ENCODE measurements at places on chromosomes 4 and X.
A peak's percentile ranks its signal among the peaks of the same experiment; 100 is the strongest.

- DNase-seq, result peak; percentile 11
Observed at GRCh38 chrX:36445566-36445965, 526.0 kb downstream of the CFAP47 start.

- DNase-seq, result peak; percentile 44
Observed at GRCh38 chr4:159608436-159608835, 505.6 kb downstream of the RAPGEF2 start.

GRCh38 chrX:49066690-49067089, 7.1 kb downstream of the PRAF2 start:
- DNase-seq, result no peak

DNA sequence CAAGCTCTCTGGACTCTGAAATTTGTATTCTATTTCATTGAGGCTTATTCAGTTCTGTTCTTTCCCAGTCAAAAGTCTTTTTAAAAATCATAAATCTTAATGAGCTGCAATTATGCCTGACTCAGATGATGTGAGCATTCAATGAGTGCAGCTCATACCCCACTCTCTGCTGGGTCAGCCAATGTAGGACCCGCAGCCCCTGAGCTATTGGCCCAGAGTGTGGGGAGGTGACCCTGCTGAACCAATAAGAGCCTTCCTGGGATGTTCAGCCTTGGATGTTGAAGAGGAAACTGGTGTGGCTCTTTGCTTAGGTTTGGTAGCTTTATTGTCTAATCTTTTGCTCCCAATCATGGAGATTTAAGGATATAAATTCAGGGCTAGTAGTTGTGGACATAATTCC, 12.1 kb upstream of the TCEAL4 start:
- DNase-seq, result no peak

- no peak for DNase-seq
Observed at GRCh38 chr4:106806158-106806797, 229.8 kb downstream of the DKK2 start.

- no peak for DNase-seq
Observed at GRCh38 chrX:100871594-100872560, 2.3 kb downstream of the NOX1 start.

DNA sequence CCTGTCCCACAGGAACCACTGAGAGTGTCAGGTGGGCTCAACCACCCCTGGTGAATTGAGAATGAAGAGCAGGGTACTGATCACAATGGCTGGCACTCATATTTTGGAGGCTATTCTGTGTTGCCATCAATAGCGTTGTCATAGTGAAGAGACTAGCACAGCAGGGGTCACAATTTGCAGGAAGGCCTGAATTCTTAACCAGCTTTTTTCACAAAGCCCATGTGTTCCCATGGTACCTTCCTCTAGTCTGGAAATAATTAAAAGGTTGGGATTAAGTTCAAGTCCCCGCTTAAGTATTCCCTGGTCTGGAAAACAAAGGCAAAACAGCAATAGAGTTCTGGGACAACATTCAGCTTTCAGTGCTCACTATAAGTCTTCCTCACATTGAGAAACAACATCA, 1051.7 kb downstream of the C4orf33 start:
- DNase-seq, result peak; percentile 32

GRCh38 chrX:69369999-69370398, 134.1 kb upstream of the NALF2 start:
- no peak for DNase-seq

DNA sequence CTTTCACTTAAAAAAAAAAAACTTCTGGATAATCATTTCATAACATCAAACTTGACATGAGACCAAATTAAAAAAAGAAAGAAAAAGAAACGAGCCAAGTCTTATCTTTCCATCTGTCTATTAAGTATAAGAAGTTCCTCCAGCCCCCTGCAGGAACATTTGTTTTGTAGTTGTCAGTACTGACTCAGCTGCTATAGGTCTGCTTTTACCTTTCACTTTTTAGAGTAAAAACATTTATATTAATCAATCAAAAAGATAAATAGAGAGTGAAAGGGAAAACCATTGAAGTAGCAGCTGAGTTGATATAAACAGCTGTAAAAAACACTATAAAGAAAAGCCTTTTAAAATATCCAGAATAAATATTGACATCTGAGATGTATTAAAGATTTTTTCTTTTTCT, 46.1 kb downstream of the CCDC158 start:
- DNase-seq, result no peak

DNA sequence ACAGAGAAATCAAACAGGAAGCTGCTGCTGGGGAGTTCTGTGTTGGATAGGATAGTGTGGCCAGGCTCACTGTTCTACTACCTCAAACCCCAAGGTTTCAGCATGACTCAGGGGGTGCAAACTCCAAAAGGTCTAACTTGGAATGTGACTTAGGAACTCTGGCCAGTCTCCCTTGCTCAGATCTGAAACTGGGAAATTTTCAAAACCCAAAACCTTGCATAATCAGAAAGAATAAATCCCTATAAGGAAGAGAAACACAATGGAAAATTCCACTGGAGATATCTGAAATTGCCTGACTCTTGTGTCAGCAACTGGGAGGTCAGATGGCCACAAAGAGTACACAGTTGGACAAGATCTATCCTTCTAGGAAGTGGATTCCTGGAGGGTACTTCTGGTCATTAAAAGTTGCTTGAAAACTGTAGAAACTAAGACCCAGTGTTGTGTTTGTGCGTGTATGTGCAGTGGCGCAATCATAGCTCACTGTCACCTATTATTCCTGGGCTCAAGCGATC, 58.0 kb downstream of the PPEF2 start:
- no peak for DNase-seq

GRCh38 chr4:1727117-1728031, 6.1 kb downstream of the TACC3 start:
- no peak for DNase-seq

DNA sequence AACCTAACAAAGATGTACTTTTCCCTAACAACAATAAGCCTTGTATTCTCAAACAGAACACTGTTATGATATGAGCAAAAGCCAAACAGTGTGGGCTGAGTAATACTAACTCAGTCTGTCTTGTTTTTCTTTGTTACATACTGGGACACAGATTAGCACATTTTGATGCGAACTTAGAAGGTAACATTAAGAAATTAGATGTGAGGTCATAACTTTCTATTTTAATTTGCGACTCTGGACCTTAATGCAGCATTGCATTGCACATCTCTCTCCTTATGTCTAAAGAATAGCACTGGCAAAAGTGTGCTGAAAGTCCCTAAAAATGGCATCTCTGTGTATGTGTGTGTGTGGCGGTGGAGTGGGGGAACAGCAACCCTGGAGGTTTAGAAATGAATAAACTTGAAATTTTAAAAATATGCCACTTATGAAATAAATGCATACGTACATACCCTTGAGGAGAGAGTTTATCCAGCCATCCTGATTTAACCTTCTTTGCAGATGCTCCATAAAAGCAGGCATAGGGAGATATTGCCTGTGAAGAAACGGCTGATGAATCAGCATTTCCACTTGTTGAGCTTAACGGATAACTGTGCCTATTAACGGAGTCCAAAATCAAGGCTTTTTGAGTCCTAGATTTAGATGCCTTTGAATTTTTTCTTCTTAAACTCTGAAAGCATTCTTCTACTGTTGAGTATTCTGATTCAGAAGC, 34.2 kb downstream of the ARAP2 start:
- DNase-seq, result no peak

GRCh38 chrX:48911412-48912182, at the start of gene SLC35A2:
TSS of gene SLC35A2 (minus strand) at chrX:48911646. CDS start at chrX:48911636, 10 bp downstream.
- peak; percentile 92 for DNase-seq

DNA sequence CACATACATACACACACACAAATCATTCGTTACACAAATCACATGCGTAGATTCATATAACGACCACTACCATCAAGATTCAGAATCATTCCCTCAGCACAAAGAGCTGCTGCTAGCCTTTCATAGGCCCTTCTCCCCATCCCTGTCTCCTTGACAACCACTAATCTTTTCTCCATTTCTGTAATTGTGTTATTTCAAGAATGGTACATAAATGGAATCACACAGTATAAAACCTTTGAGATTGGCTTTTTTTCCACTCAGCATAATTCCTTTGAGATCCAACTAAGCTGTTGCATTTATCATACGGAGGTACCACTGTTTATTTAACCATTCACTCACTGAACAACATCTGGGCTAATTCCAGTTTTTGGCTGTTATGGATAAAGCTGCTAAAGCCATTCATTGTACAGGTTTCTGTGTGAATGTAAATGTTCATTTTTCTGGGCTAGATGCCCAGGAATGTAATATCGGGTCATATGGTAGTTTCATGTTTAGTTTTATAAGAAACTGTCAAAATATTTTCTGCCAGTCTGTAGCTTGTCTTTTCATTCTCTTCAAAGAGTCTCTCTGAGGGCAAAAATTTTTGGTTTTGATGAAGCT, 64.1 kb downstream of the USP11 start:
- peak; percentile 84 for DNase-seq

DNA sequence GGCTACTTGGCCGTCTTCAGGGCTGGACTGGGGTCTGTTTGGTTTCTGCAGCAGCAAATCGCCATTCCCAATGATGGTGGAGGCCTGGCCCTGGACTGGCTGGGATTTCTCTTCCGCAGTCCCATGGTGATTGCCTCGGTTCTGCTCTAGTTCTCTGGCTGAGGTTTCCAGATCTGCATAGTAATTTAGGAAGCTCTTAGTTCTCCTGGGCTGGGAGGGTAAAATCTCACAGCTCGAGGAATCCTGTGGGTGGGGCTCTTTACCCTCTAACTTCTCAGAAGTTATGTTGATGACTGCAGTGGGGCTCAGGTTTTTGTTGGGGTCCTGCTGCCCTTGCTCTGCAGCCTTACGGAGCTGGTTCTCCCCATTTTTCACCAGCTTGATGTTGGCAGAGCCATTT, 200.6 kb downstream of the APBB2 start:
- DNase-seq, result no peak

GRCh38 chr4:168167714-168168284, 75.5 kb downstream of the ANXA10 start:
- no peak for DNase-seq

DNA sequence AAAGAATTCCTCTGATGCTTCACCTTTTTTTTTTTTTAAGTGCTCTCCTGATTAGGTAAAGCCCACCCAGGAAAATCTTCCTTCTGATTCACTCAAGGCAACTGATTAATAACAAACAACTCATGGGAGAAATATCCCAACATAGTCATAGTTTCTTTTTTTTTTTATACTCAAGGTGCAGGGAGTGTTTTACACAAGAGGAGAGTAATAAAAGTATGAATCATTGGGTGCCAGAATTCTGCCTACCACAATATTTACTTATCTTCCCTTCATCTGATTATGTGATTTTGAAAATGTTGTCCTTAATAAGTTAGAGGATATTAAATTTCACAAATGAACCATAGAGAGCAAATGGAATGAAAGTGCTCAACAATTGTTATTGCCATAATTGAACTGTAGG, 329.9 kb downstream of the TECRL start:
- DNase-seq, result no peak

DNA sequence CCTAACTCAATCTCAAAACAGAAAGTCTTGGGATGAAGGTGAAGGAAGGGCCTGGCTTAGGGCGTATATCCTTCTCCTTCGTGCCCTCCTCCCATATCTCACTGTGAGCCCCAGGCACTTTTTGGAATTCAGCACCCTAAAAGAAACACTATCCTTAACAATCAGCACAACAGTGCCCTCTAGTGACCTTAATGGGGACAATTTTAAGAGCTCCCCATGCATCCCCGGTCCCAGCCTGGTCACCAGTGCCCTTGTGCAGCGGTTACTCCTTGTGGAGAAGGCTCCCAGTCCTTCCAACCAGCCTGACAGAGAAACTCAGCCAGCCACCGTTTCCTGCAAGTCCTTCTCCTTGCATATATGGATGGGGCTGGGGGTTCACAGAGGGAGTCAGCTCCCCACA, 4.2 kb downstream of the PAK3 start:
- peak; percentile 63 for DNase-seq

DNA sequence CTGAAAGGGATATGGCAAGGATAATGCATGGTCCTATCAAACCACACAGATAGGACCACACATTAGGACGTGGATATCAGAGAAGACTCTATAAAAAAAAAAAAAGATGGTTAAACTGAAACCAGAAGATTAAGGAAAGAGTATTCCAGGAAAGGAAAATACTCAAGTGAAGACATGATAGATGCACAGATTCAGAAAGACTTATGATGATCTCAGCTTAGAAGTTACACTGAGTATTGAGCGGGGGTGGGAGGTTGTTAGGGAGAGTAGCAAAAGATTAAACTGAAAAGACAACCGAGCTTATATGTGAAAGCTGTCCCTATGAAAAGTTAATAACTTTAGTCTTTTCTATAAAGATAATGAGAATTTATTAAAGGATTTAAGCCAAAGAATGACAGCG, 211.0 kb upstream of the EMCN start:
- no peak for DNase-seq

DNA sequence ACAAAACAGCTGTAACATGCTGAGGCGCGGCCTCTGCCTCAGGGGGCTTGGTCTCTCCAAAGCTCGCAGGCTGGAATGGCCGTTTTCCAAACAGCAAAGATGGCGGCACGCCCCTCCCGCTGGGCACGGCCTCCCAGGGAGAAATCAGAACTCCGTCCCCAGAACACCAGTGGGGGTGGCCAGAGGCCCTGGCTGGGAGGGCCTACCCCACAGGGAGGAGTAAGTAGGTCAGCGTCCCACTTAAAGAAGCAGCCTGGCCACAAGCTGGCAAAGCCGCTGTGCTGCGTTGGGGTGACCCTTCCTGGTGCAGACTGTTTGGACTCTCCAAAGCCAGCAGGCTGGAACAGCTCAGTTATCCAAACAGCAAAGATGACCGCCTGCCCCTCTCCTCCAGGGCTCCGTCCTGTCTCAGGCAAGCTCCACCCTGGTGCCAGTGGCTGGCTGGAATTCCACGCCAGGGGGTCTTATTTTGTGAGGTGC, 862.8 kb downstream of the TRIML1 start:
- DNase-seq, result no peak

GRCh38 chrX:46202733-46203514, 342.3 kb downstream of the ZNF674 start:
- no peak for DNase-seq

DNA sequence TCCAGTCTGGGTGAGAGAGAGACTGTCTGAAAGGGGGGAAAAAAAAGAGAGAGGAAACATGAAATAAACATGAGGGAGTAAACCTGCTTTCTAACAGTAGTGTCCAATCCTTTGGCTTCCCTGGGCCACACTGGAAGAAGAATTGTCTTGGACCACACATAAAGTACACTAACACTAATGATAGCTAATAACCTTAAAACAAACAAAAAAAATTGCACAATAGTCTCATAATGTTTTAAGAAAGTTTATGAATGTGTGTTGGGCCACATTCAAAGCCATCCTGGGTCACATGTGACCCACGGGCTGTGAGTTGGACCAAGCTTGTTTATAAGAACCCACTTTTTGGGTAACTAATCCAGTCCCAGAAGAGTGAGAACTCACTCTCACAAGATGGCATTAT, 30.3 kb downstream of the PDS5A start:
- no peak for DNase-seq

- DNase-seq, result peak; percentile 66
Observed at GRCh38 chr4:25861951-25862410, 807 bp downstream of the SEL1L3 start.
